ENCODE measurements at places on chromosomes 7 and 10. TPM values are rescaled to one million over a fixed set of nuclear protein-coding genes. Genes with fewer than 3 reads are reported as not detected.

Gene ZNF365
- total RNA-seq, result 0.36 TPM

GRCh38 chr10:50216894-50217293 is 34.4 kb downstream of the ASAH2 start:
- no peaks in the 10 kb centered on the region for H3K36me3 ChIP-seq
- DNase-seq, result no peak
- no peaks in the 10 kb centered on the region for H3K27me3 ChIP-seq
- no peaks in the 10 kb centered on the region for H3K4me1 ChIP-seq

DNA sequence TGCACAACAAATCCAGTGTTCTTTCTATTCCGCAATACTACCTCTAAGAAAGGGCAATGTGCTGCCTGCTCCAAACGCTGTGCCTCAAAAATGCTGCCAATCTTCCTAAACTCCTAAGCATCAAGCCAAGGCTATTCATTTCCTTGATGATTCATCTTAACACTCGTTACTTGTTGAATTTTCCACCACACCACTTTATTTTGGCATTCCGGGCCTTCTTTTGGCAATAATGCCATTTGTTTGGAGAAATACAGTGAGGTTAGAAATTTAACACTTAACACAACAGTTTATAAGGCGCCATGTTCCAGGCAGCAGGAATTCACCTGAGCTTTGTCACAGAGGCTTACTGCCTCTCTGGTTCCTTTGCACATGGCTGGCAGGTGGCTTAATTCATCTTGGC is 82.6 kb upstream of the ABCB5 start:
- no peak for DNase-seq
- no peaks in the 10 kb centered on the region for H3K27me3 ChIP-seq
- H3K4me3 ChIP-seq, result no peak overlapping the region
- no peak overlapping the region for H3K27ac ChIP-seq

DNA sequence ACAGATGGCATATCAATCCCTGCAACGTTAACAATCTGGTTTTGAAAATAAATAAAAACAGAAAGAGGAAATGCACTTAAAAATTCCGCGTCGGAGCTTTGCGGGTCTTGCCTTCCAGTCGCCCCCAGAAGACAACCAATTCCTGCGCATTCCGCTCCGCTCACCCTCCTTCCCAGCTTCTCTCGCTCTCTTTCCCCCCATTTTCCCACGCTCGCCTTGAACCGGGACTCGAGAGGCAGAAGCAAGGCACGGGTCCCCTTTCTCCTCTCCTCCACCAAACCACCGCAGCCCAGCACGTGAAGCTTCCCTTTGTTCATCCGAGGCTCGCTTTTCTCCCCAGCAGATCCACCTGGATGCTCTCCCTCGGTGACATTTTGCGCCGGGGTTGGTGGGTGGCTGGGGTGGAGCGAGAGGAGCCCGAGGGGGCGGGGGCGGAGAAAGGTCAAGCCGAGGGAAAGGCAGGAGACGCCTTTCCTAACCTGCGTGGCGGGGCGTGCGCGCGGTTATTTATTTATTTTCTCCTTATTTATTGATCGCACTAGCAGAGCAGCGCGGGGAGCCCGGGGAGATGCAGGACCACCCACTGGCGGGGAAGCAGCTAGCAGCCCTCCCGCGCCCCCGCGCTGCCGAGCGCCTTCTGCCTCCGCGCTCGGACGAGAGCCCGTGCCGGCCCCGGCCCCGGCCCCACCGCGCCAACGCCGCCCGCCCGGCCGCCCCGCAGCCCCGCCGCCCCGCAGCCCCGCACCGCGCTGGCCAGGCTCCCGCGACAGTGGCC is at the start of gene KCND2:
KCND2 (plus strand) TSS at position 475 of the 775 bp plus-strand sequence.
- H3K27me3 ChIP-seq, result peaks cover 25% of the 10 kb centered on the region
- DNase-seq, result no peak
- H3K27ac ChIP-seq, result peak within 1 kb of the TSS; percentile 13
- H3K4me1 ChIP-seq, result peaks cover 10% of the 10 kb centered on the region

DNA sequence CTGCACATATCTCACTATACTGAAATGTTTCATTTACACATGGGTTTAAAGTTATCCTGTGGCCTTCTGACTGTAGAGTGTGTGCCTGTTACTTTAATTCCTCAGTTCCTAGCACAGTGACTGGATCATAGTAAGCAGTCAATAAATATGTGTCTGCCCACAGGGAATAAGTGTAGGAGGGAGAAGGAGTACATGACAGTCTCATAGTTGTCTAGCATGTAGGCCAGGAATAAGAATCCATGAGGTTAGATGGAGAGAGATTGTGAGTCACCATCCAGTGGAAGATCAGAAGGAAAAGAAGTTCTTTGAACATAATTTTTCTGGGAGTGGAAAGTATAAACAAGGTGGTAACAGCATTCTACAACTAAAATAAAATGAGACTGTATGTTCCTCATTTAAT is 36.6 kb upstream of the SEMA3A start:
- H3K4me1 ChIP-seq, result no peaks in the 10 kb centered on the region
- no peaks in the 10 kb centered on the region for H3K27me3 ChIP-seq
- peak overlapping the region; percentile 59 for H3K27ac ChIP-seq
- DNase-seq, result no peak

Gene SUFU
- 6.6 TPM for total RNA-seq

DNA sequence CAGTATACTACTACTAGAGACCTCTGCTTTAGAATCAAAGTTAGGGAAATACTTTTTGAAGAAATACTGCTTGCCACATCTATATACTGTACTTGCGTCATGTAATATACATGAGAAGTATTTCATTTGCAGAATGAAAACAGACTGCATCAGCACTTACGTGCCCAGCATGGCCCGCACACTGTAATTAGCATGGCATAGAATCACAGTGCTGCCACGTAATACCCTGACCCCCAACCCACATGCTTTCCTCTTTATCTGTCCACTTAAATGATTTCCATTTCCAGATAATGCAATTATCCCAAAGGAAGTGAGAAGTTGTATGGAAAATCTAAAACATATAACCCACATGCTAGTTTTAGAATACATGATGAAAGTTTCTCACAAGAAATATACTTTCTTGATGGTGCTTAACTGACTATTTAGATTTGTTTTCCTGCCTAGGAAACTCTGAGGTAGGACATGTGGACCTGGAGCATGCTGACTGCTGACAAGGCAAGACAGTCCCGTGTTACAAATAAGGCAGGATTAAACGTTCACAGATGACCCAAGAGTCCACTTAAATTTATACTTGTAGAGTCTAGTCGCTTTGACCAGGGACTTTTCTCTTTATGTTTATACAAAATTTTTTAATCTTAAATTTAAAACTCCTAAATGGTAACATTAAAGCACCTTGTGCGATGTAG is 12.6 kb downstream of the USP6NL start:
- no peaks in the 10 kb centered on the region for H3K36me3 ChIP-seq
- H3K4me3 ChIP-seq, result no peak overlapping the region
- H3K4me1 ChIP-seq, result no peaks in the 10 kb centered on the region
- DNase-seq, result no peak
- no peak overlapping the region for H3K27ac ChIP-seq
- no peaks in the 10 kb centered on the region for H3K27me3 ChIP-seq

Gene DNAH11
- total RNA-seq, result 0.14 TPM

Gene ETV1
- total RNA-seq, result 11.4 TPM

- DNase-seq, result no peak
- H3K4me1 ChIP-seq, result no peaks in the 10 kb centered on the region
- H3K27ac ChIP-seq, result no peak overlapping the region
- H3K4me3 ChIP-seq, result no peak overlapping the region
Measured at GRCh38 chr10:86221442-86222335, 144.9 kb downstream of the GRID1 start.

DNA sequence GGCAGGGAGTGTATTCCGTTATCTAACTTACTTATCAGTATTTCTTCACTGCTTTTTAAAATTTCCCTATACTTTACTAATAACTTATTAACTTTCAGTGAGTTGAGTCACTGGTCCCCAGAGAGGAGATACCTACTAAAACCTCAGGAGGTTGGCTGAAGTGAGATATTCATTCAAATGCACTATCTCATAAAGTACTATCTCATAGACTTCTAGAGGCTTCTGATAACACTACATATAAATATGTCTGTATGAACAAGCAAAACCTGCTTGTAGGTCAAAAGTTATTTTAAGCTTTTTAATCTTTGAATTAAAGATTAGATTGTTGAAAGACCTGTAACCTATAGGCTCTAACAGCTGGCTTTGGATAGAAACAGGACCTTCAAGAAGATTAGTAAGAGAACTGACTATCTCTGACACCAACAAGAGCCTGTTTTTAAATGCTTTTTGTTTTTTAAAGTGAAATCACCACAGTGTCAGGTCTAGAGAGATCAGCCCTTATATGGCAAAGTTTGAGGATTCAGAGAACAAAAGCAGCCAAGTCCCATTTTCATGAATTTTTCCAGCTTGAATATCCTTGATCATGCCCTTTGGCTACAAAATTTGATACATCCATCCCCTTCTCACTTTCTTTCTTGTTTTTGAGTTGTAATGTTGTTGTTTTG is 242.2 kb downstream of the ARL4A start:
- H3K27ac ChIP-seq, result no peak overlapping the region
- H3K4me1 ChIP-seq, result no peaks in the 10 kb centered on the region
- H3K4me3 ChIP-seq, result no peak overlapping the region
- no peak for DNase-seq
- H3K27me3 ChIP-seq, result no peaks in the 10 kb centered on the region

GRCh38 chr7:123060446-123060845 is 64.9 kb upstream of the TAS2R16 start:
- no peaks in the 10 kb centered on the region for H3K36me3 ChIP-seq
- no peak overlapping the region for H3K4me3 ChIP-seq
- H3K4me1 ChIP-seq, result no peaks in the 10 kb centered on the region
- no peak overlapping the region for H3K27ac ChIP-seq

- H3K27ac ChIP-seq, result no peak overlapping the region
- H3K27me3 ChIP-seq, result peaks cover 17% of the 10 kb centered on the region
- DNase-seq, result no peak
- no peaks in the 10 kb centered on the region for H3K4me1 ChIP-seq
- H3K36me3 ChIP-seq, result no peaks in the 10 kb centered on the region
- H3K4me3 ChIP-seq, result no peak overlapping the region
Measured at GRCh38 chr7:148912758-148913541, 28.9 kb upstream of the EZH2 start.

Gene FAM241B
- total RNA-seq, result 3.5 TPM

Gene THNSL1
- total RNA-seq, result 0.99 TPM

Gene LZTS2
- 82.3 TPM for total RNA-seq

Gene SYPL1
- 138 TPM for total RNA-seq

- no peak overlapping the region for H3K4me3 ChIP-seq
- H3K27me3 ChIP-seq, result no peaks in the 10 kb centered on the region
- H3K36me3 ChIP-seq, result no peaks in the 10 kb centered on the region
- DNase-seq, result peak; percentile 58
Measured at GRCh38 chr7:2013381-2014311, 219.1 kb downstream of the MAD1L1 start.

DNA sequence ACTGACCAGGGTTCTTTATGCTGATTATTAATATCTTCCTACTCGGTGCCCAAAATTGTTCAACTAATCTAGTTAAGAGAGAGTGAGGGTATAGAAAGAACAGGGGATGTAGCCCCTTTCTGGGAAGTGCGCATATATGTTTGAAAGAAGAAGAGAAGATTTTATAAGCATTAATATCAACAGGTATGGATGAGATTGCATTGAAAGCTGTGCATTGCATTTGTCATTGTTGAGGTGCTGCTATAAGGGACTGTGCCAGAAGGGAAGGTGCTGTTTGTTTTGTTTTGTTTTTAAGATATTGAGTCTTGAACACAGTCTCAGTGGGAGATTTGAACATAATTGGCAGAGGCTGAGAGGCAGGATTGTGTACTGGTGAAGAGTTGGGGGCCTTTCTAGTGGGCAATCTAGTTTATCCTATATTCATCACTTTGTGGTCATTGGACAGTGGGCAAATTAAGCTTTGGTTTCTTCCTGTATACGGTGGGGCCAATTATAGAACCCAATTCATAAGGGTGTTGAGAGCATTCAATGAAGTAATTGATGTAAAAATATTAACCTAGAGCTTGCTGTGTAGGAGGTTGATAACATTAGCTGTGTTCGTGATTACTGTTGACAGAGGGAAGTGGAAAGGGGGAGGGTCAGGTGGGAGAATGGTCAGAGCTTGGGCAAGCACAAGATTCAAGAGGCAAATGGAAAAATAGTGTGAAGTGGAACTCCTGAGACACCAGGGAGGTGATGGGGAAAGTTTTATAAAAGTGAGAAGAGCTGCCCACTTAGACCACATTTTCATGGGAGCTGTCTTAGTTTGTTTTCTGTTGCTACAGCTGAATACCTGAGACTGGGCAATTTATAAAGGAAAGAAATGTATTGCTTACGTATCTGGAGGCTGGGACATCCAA is 19.9 kb upstream of the PCGF5 start:
- no peak overlapping the region for H3K4me3 ChIP-seq
- H3K4me1 ChIP-seq, result no peaks in the 10 kb centered on the region
- no peaks in the 10 kb centered on the region for H3K36me3 ChIP-seq
- no peak overlapping the region for H3K27ac ChIP-seq
- H3K27me3 ChIP-seq, result no peaks in the 10 kb centered on the region

Gene NRF1
- 15.0 TPM for total RNA-seq

DNA sequence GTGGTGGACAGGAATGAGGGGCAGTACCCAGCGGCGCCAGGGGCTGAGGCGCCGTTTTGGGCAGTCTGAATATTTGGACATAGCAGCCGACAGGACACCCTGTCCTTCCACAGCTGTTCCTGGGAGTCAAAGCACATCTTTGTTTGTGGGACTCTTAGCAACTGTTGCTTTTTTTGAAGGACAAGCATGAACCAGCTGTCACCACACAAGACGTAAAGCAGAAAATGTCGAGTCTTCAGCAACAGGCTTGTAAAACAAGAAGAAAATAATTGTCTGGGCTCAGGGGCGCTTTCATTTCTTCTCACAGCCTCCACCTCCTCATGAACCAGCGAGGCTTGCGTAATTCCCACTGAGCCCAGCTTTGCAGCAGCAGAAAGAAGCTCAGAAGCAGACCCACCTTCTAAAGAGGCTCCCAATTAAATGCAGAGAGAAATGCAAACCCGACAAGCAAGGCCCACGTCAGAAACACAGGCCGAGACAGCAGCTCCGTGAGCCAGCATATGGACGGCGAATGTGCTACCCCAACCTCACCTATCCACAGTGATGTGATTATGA is 68.9 kb upstream of the DNAAF5 start:
- peak overlapping the region; percentile 12 for H3K4me3 ChIP-seq
- no peaks in the 10 kb centered on the region for H3K36me3 ChIP-seq
- peak overlapping the region; percentile 77 for H3K27ac ChIP-seq
- DNase-seq, result peak; percentile 83
- peaks cover 19% of the 10 kb centered on the region for H3K4me1 ChIP-seq
- no peaks in the 10 kb centered on the region for H3K27me3 ChIP-seq

- DNase-seq, result no peak
- H3K27me3 ChIP-seq, result no peaks in the 10 kb centered on the region
- H3K36me3 ChIP-seq, result no peaks in the 10 kb centered on the region
- no peaks in the 10 kb centered on the region for H3K4me1 ChIP-seq
Measured at GRCh38 chr10:6843894-6844650, 264.0 kb upstream of the PRKCQ start.

- H3K27ac ChIP-seq, result no peak overlapping the region
- H3K27me3 ChIP-seq, result no peaks in the 10 kb centered on the region
- no peaks in the 10 kb centered on the region for H3K4me1 ChIP-seq
Measured at GRCh38 chr10:51508156-51508555, 191.2 kb downstream of the CSTF2T start.

Gene ITGA8
- total RNA-seq, result 2.2 TPM

GRCh38 chr10:122362031-122362592 is 12.4 kb upstream of the PLEKHA1 start:
- DNase-seq, result no peak
- no peaks in the 10 kb centered on the region for H3K36me3 ChIP-seq
- H3K27me3 ChIP-seq, result no peaks in the 10 kb centered on the region
- no peak overlapping the region for H3K4me3 ChIP-seq

GRCh38 chr7:50531401-50531911 is 33.7 kb downstream of the DDC start:
- DNase-seq, result no peak
- H3K27ac ChIP-seq, result no peak overlapping the region
- no peaks in the 10 kb centered on the region for H3K27me3 ChIP-seq
- H3K36me3 ChIP-seq, result no peaks in the 10 kb centered on the region

Gene BLNK
- 2.2 TPM for total RNA-seq

Gene NKX2-3
- 49.9 TPM for total RNA-seq
